Progenitor cell of endocrine pancreas (in vitro differentiated cells): ENCODE measurements at places on chromosomes 7 and 10. TPM values are rescaled to one million over a fixed set of nuclear protein-coding genes. Genes with fewer than 3 reads are reported as not detected.

DNA sequence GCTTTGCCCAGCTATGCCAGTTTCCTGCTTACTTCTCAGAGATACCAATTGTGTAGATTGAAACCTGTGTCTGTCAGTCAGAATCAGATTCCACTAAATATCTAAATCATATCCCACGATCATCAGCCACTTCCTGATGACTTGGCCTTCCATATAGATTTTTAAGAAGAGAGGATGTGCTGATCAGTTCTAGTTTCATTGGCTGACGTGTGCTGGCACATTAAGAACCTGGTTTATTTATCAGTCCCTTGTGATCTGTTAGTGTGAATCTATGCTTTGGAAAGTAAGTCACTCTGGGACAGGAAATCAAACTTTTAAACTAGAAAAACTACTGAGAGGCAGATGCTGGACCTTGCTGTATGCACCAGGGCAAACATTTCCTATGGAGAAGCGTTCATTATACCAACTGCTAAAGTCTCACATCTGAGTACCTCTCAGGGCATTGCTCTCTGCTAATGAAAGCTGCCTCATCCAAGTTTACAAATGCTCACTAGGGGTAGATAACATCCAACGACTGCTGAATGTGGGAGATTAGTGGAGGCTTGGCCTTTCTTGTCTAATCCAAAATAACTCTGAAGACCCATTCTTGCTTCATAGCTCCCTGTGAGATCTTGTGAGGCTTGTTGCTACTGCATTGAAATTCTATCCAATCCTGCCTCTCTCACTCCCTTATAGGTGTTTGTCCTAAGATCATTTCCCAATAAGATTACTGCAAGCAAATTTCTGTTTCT, 109.1 kb downstream of the ARL4A start:
- no peaks in the 10 kb centered on the region for H3K27me3 ChIP-seq
- DNase-seq: no peak
- H3K4me3 ChIP-seq: no peak overlapping the region
- H3K36me3 ChIP-seq: no peaks in the 10 kb centered on the region

DNA sequence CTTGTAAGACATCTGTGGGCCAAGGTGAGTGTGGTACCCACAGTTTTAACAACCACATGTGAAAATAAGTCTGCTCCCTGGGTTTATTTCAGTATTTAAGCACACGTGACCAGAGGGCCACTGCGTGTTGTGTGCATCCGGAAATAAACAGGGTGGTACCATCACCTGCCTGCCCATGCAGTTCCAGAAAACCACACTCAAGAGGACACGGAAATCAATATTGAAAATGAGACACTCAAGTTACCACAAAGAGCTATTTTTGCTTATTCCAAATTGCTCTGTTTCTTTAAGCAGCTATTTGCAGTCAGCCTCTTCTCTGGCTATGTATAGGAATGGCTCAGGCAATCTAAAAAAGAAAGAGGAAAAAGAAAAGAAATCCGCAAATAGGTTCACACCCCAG, 71.8 kb upstream of the LOXL4 start:
- no peaks in the 10 kb centered on the region for H3K36me3 ChIP-seq
- H3K27me3 ChIP-seq: peaks cover 13% of the 10 kb centered on the region
- no peak overlapping the region for H3K27ac ChIP-seq
- H3K4me1 ChIP-seq: no peaks in the 10 kb centered on the region
- DNase-seq: no peak

DNA sequence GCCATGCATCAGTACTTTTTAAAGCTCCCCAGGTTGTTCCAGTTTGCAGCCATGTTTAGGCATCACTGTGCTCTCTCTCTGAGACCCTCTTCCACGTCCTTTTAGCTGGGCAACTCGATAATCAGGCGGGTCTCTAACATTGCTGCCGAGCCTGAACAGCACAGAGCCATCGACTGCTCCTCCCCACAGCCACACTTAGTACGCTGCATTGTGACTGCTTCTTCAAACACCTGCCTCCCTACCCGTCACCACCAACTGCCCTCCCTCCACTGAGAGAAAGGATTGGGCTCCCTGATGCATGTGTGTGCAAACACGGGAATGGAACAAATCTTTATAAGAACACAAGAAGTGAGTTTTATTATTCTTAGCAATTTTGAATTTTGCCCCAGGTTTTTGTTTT, 11.4 kb upstream of the TACR2 start:
- no peaks in the 10 kb centered on the region for H3K36me3 ChIP-seq
- no peak overlapping the region for H3K27ac ChIP-seq
- peaks cover 15% of the 10 kb centered on the region for H3K27me3 ChIP-seq
- no peak overlapping the region for H3K4me3 ChIP-seq

- H3K27me3 ChIP-seq: no peaks in the 10 kb centered on the region
- DNase-seq: peak; percentile 32
- H3K4me3 ChIP-seq: no peak overlapping the region
- peaks cover 34% of the 10 kb centered on the region for H3K4me1 ChIP-seq
Observed at GRCh38 chr7:86939197-86939814, 120.1 kb downstream of the ELAPOR2 start.

- H3K36me3 ChIP-seq: peaks cover 1% of the 10 kb centered on the region
- peaks cover 67% of the 10 kb centered on the region for H3K27me3 ChIP-seq
- peak overlapping the region; percentile 78 for H3K4me3 ChIP-seq
- H3K27ac ChIP-seq: no peak overlapping the region
Observed at GRCh38 chr10:79981450-79982361, 32.8 kb upstream of the SFTPD start.

DNA sequence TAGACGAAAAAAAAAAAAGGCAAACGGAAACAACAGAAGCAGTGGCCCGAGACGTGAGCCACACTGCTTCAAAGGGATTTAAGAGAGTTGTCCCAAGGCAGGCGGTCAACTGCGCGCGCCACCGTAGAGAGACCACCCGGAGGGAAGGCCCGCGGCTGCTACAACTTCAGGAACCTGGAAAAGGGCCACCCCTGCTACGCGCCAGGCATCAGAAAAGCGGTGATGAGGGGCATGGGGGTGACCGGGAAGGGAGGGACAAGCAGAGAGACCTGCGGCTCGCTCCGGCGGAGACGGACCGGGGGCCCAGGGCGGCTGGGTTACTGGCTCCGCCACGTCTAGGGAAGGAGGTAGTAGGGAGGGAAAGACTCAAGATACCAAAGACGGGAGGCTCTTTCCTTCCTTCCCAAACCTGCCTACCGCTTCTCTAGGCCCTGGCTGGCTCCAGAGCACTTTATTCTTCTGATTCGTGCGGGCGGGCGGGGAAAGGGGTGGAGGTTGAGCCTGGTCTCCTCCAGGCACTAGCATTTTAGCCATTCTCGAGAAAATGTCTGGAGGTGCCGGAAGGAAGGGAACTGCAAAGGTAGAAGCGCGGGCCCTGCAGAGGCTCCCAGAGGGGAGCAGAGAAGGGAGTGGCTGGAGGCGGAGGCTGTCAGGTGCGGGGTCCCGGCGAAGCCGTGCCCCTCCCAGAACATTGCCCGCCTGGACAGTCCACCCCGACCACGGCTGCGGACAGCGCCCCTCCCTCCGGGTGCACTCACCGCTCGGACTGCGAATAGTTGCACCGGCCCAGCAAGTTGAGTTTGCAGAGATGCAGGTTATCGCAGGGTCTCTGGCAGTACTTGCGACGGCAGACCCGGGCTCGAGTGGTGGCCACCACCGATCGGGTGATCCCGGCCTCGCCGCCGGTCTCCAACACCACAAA, 993 bp downstream of the ZC3HAV1 start:
- H3K36me3 ChIP-seq: no peaks in the 10 kb centered on the region
- H3K27ac ChIP-seq: peak overlapping the region; percentile 95
- H3K27me3 ChIP-seq: peaks cover 6% of the 10 kb centered on the region
- DNase-seq: peak; percentile 40

Gene AVL9
- 50.2 and 50.7 TPM in 2 replicates for total RNA-seq

Gene MAT1A
- total RNA-seq: 0.13 and 0.34 TPM in 2 replicates

GRCh38 chr7:28037220-28038010, 143.2 kb downstream of the JAZF1 start:
- no peak overlapping the region for H3K4me3 ChIP-seq
- no peaks in the 10 kb centered on the region for H3K4me1 ChIP-seq
- no peak overlapping the region for H3K27ac ChIP-seq
- no peaks in the 10 kb centered on the region for H3K27me3 ChIP-seq

DNA sequence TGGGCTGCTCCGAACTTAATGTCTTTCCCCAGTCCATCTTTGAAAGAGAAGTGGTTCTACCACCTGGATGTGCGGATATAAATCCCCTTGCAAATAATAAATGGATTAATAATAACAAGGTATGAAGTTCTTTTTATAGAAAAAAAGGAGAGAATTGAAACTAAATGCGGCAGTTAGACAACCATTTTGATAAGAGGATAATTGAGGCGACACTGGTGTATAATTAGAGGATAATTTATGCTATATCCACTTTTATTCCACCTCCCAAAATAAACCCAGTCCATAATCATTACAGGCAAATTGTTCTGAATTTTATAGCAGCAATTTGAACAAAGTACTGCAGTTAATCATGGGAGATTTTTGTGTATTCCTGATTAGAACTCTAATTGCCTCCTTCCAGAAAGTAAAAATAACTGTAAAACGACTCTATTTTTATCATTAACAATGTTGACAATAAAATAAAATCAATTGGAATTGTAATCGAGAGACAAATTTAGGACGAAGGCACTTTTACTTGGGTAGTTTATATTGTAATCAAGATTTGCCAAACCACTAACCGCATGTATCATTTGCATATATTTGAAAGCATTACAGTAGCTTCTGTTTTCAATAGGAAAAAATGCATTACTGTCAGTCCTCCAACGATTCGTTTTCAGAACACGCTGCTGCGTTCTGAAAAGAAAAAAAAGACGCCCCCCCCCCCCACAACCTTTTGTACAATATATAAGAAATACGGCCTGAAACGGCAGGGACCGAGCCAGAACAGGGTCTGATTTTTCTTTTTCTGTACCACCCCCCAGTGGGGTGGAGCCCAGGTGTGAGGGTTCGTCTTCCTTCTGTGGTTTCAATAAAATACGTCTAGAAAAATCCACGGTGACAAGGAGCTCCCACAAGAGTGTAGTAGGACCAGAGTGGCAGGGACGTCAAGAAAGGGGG, 838 bp upstream of the DLX6 start:
- no peaks in the 10 kb centered on the region for H3K36me3 ChIP-seq
- no peak for DNase-seq
- H3K27me3 ChIP-seq: peaks cover 89% of the 10 kb centered on the region

GRCh38 chr7:17758008-17758407, 182.3 kb downstream of the SNX13 start:
- peaks cover 4% of the 10 kb centered on the region for H3K36me3 ChIP-seq
- no peak overlapping the region for H3K27ac ChIP-seq
- H3K4me1 ChIP-seq: peaks cover 5% of the 10 kb centered on the region
- no peaks in the 10 kb centered on the region for H3K27me3 ChIP-seq
- H3K4me3 ChIP-seq: no peak overlapping the region

DNA sequence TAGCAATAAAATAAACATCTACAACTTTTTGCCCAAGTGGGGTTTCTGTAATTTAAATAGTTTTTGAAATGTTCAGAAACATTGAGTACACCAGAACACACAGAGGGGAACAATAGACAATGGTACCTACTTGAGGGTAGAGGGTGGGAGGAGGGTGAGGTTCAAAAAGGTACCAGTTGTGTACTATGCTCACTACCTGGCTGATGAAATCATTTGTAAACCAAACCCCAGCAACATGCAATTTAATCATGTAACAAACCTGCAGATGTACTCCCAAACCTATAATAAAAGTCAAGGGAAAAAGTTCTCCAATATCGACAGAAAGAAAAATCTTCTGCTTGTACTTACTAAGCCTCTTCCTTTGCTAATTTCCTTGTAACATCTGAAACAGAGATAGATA, 4.2 kb upstream of the TES start:
- H3K4me1 ChIP-seq: no peaks in the 10 kb centered on the region
- no peak overlapping the region for H3K27ac ChIP-seq
- no peak for DNase-seq
- no peaks in the 10 kb centered on the region for H3K36me3 ChIP-seq
- H3K4me3 ChIP-seq: no peak overlapping the region
- peaks cover 4% of the 10 kb centered on the region for H3K27me3 ChIP-seq

Gene TMEM60
- total RNA-seq: 17.9 and 20.7 TPM in 2 replicates

DNA sequence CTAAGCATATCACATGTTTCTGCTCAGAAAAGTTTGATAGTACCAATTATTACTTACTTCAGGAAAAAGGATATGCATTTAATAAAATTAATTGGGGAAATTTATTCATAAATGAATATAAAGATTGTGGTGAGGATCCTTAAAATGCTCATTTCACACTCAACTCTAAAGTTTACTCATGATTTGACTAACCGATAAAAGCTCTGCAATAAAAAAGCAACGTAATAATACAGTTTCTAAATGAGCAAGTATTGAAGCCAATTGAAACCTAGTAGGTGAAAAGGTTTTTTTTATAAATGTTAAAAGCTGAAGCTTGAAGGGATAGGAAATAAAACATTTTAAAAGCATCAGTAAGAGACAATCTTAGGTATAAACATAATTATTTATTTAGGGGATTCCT, 308.3 kb upstream of the STEAP1 start:
- H3K36me3 ChIP-seq: no peaks in the 10 kb centered on the region
- no peaks in the 10 kb centered on the region for H3K4me1 ChIP-seq

DNA sequence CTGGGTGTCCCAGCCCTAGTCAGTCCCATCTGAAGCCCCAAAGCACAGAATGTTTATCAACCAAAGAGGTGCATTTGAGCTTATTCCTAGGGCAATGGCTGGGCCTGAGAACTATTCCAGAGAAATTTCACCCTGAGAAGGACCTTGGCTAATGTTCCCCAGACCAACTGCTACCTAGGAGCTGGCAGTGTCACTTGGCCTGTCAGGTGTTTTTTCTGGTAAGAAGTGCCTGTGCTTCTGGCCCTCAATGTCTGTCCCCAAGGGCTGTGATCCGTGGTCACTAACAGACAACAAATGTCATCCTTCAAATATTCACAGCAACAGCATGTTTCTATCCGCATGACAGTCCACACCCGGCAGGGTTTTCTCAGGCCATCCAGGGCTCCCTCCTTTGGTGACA, 209.3 kb upstream of the FRMD4A start:
- peaks cover 13% of the 10 kb centered on the region for H3K4me1 ChIP-seq
- DNase-seq: no peak
- H3K4me3 ChIP-seq: no peak overlapping the region
- peaks cover 7% of the 10 kb centered on the region for H3K36me3 ChIP-seq
- no peaks in the 10 kb centered on the region for H3K27me3 ChIP-seq

Gene OR6B1
- not detected in 2 replicates for total RNA-seq

- no peaks in the 10 kb centered on the region for H3K4me1 ChIP-seq
- no peak overlapping the region for H3K27ac ChIP-seq
- H3K36me3 ChIP-seq: no peaks in the 10 kb centered on the region
- H3K4me3 ChIP-seq: no peak overlapping the region
- no peaks in the 10 kb centered on the region for H3K27me3 ChIP-seq
- no peak for DNase-seq
Observed at GRCh38 chr7:112995059-112995824, 91.4 kb downstream of the GPR85 start.

GRCh38 chr7:105797652-105798051, 78.7 kb downstream of the ATXN7L1 start:
- H3K36me3 ChIP-seq: peaks cover 5% of the 10 kb centered on the region
- DNase-seq: no peak
- H3K27ac ChIP-seq: no peak overlapping the region
- peak overlapping the region; percentile 28 for H3K4me3 ChIP-seq
- H3K4me1 ChIP-seq: peaks cover 21% of the 10 kb centered on the region

Gene EBF3
- 0.19 and 0.38 TPM in 2 replicates for total RNA-seq

Gene TLL2
- total RNA-seq: 0.58 and 0.60 TPM in 2 replicates

GRCh38 chr7:98085674-98086073, 21.0 kb upstream of the LMTK2 start:
- no peak for DNase-seq
- peaks cover 7% of the 10 kb centered on the region for H3K4me1 ChIP-seq
- no peak overlapping the region for H3K4me3 ChIP-seq
- no peaks in the 10 kb centered on the region for H3K36me3 ChIP-seq
- H3K27me3 ChIP-seq: no peaks in the 10 kb centered on the region

Gene CLDN3
- 49.0 and 49.9 TPM in 2 replicates for total RNA-seq

Gene PRKAR1B
- 51.6 and 54.2 TPM in 2 replicates for total RNA-seq

Gene MNX1
- 86.5 and 103 TPM in 2 replicates for total RNA-seq
